Stimulated activated CD8-positive, alpha-beta memory T cell treated with anti-CD3 and anti-CD28 coated beads, Interleukin-4, amount 100 ng/mL, for 24 hours (primary cell): ENCODE measurements at places on chromosomes 5 and 9.

- DNase-seq: peak; percentile 72
These were observed 30.4 kb downstream of the JADE2 start for GRCh38 chr5:134555890-134556311.

- no peak for DNase-seq
These were observed 343.2 kb downstream of the ACTL7B start for GRCh38 chr9:108512426-108513173.

- no peak for DNase-seq
These were observed 97.4 kb upstream of the MAST4 start for GRCh38 chr5:66498791-66499207.

DNA sequence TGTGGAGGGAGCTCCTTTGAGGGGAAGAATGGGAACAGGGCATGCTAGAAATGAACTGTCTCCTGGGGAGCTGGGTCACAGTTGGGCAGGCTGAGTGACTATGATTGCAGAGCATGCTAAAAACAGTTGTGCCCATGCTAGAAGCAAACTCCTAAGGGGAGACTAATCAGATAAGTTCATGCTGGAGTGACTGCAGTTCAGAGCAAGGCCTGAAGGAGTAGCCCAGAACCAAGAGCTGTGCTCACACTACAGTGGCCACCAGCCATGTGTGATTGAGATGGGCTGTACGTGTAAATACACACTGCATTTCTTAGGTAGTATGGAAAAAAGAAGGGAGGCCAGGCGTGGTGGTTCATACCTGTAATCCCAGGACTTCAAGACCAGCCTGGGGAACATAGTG is 10.3 kb upstream of the AK1 start:
- no peak for DNase-seq

GRCh38 chr9:137045294-137046087 is 486 bp downstream of the NPDC1 start:
- no peak for DNase-seq

DNA sequence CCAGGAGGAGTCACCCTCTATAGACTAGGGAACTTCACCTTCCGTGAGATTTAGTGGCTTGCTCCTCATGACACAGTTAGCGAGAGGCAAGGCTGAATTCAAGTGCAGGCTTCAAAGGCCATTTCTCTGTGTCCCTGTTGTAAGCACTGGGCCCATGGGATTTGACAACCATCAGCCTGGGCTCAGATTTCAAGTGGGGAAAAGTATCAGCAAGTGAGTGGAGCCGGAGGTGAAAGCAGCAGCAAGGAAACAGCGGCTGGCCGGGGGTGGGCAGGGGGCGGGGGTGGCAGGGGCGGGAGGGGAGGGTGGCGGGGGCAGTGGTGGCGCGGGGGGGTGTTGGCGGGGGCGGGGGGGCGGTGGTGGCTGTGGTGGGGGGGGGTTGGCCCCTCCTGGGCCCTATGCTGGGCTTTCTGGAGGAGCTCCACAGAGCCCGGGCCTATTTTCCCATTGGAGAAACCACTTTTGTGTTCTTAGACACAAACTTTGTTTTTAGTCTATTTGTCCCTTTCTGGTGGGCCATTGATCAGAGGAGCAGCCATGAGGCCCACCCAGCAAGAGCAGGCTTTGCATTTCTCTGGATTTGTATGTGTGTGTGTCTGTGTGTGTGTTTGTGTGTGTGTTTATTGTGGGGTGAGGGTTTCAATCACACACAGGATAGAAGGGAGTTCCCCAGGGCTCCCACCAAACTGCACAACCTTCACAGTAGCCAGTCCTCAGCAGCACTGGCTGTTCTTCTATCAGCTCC is 165.4 kb upstream of the RAI14 start:
- no peak for DNase-seq

DNA sequence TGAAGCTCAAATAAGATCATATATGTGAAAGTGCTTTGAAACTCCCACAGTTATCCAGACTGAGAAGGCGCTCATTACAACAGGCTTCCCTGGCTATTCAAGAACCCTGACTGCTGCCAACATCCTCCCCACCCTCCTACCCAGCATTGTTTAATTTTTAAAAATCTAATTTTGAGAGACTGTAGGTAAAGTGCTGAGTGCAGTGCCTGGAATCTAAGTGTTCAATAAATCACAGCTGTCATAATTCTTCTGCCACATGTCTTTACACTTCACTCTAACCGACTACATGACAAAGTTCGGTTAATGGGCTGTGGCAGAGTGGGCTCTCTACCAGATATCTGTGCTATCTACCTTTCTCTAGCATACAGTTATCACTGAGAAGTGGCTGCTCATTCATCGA is 255.6 kb upstream of the C9orf72 start:
- no peak for DNase-seq
